T-helper 2 cell treated with Interferon-gamma antibody and Interleukin-4, amounts not matched to agents 100 ng/mL and 5 ng/mL, for 36 hours (primary cell): ENCODE measurements at places on chromosomes 5 and 9. TPM values are rescaled to one million over a fixed set of nuclear protein-coding genes. Genes with fewer than 3 reads are reported as not detected.

Gene C9orf50
- not detected in 2 replicates for total RNA-seq

Gene C5orf34
- total RNA-seq, result 7.9 and 8.0 TPM in 2 replicates

Gene FOXI1
- total RNA-seq, result not detected in 2 replicates

Gene GBGT1
- 5.7 and 6.7 TPM in 2 replicates for total RNA-seq

Gene RIC1
- 20.4 and 21.1 TPM in 2 replicates for total RNA-seq

Gene CCDC107
- 25.6 and 27.2 TPM in 2 replicates for total RNA-seq

Gene CLIC3
- 0.91 TPM in 2 replicates for total RNA-seq

Gene STXBP1
- total RNA-seq, result 23.1 and 23.9 TPM in 2 replicates

Gene CCNB1
- 163 and 164 TPM in 2 replicates for total RNA-seq

Gene CMYA5
- 0.14 and 0.30 TPM in 2 replicates for total RNA-seq

Gene C6
- total RNA-seq, result not detected in 2 replicates

Gene IRX1
- total RNA-seq, result not detected in 2 replicates

Gene IL5
- total RNA-seq, result 7.3 and 7.7 TPM in 2 replicates

Gene FOXD4
- 0.23 TPM in 1 of 2 replicates, not detected in the other for total RNA-seq

Gene SH3GL2
- total RNA-seq, result not detected in 2 replicates

Gene GFI1B
- not detected in 2 replicates for total RNA-seq

Gene CAVIN4
- total RNA-seq, result 0.43 and 0.66 TPM in 2 replicates

Gene C5orf63
- total RNA-seq, result 10.1 and 10.6 TPM in 2 replicates
